ENCODE measurements at places on chromosomes 2 and 18. TPM values are rescaled to one million over a fixed set of nuclear protein-coding genes. Genes with fewer than 3 reads are reported as not detected.

- DNase-seq, result no peak
These were observed 166.5 kb upstream of the SPOPL start for GRCh38 chr2:138335036-138335435.

Gene CDKL4
- total RNA-seq, result not detected

- no peak for DNase-seq
These were observed 41.6 kb downstream of the THNSL2 start for GRCh38 chr2:88211809-88212154.

Gene OBSL1
- 84.9 TPM for total RNA-seq

DNA sequence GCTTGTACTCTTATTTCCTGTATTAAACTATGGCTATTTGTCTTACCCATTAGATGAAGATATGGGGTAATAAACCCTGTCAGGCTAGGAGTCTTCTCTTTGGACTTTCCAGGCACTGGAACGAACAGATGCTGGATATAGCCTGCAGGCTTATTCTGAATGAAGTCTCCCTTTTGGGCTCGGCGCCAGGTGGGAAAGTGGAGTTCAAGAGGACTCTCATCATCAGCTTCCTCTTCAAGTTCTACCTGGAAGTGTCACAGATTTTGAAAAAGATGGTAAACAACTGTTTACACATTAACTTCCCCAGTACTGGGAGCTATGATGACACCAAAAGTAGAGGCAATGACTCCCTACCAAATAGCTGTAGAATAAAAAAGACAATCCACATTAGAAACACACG, 27.9 kb downstream of the AOX1 start:
- DNase-seq, result no peak

- DNase-seq, result peak; percentile 79
These were observed 163.6 kb upstream of the TMEM200C start for GRCh38 chr18:6058941-6059340.
